Naive thymus-derived CD4-positive, alpha-beta T cell (primary cell): ENCODE measurements at places on chromosomes 1 and 21. TPM values are rescaled to one million over a fixed set of nuclear protein-coding genes. Genes with fewer than 3 reads are reported as not detected.

DNA sequence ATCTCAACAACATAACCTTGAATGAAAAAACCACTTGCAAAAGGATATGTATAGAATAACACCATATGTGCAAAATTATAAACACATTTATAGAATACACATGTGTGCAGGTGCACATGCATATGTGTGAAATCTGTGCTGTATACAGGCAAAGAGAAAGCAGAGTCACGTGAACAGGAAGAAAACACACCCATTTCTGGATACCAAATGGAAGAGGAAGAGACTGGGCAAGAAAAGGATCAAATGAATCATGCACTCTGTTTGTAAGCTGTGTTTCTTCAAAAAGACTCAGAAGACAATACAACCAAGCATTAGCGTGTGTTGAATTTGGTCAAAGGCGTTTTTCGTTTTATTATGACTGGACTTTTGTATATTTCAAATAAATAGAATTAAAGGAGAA, 111.3 kb upstream of the ERG start:
- H3K4me3 ChIP-seq = no peak overlapping the region
- no peak overlapping the region for H3K27ac ChIP-seq
- no peak for DNase-seq
- H3K4me1 ChIP-seq = no peaks in the 10 kb centered on the region

C1orf226 gene
- total RNA-seq = not detected

NKAIN1 gene
- total RNA-seq = not detected

ANGPTL1 gene
- not detected for total RNA-seq

AKNAD1 gene
- total RNA-seq = not detected in 2 replicates

GRCh38 chr1:220318673-220319072, 46.4 kb upstream of the RAB3GAP2 start:
- H3K27me3 ChIP-seq = no peaks in the 10 kb centered on the region
- no peak overlapping the region for H3K27ac ChIP-seq
- H3K36me3 ChIP-seq = no peaks in the 10 kb centered on the region
- no peak for DNase-seq

DNA sequence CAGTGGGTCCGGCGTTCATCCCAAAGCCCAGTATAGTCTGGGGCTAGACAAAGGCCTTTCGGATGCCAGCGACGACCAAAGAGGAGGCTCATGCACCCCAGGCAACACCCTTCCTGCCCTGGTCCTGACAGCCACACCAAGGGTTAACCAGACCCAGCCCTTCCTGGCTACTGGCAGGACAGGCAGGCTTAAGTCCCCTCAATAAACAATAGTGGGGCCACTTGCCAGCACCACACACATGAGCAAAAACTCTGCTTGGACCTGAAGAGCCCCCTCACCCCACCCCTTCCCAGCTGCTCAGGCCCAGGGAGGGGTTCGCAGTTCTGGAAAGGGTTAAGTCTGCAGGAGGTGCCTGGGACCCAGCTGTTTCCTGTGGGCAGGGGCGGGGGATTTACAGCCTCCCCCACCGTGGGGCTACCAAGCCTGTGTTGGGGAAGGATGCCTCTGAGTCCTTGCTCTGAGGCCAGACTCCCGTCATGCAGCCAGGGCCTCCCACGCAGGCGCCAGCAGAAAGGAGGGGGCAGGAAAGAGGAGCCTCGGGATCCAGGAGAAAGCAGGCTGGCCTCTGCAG, 18.2 kb downstream of the PHLDA3 start:
- no peaks in the 10 kb centered on the region for H3K36me3 ChIP-seq
- H3K4me1 ChIP-seq = peaks cover 4% of the 10 kb centered on the region
- H3K27ac ChIP-seq = no peak overlapping the region
- no peak overlapping the region for H3K4me3 ChIP-seq
- no peaks in the 10 kb centered on the region for H3K27me3 ChIP-seq
- DNase-seq = no peak

GRCh38 chr1:56435434-56436262, 143.7 kb downstream of the PLPP3 start:
- H3K36me3 ChIP-seq = no peaks in the 10 kb centered on the region
- no peaks in the 10 kb centered on the region for H3K27me3 ChIP-seq
- no peak overlapping the region for H3K27ac ChIP-seq
- DNase-seq = no peak
- H3K4me1 ChIP-seq = no peaks in the 10 kb centered on the region

CNTN2 gene
- not detected for total RNA-seq

- no peaks in the 10 kb centered on the region for H3K27me3 ChIP-seq
- no peak for DNase-seq
- H3K4me1 ChIP-seq = no peaks in the 10 kb centered on the region
- no peaks in the 10 kb centered on the region for H3K36me3 ChIP-seq
- H3K4me3 ChIP-seq = no peak overlapping the region
These were observed 357.2 kb upstream of the DPYD start for GRCh38 chr1:98278055-98278454.

GRCh38 chr1:8219530-8219929, 98.4 kb upstream of the SLC45A1 start:
- DNase-seq = no peak
- H3K4me3 ChIP-seq = no peak overlapping the region
- H3K27ac ChIP-seq = no peak overlapping the region
- no peaks in the 10 kb centered on the region for H3K27me3 ChIP-seq

DNA sequence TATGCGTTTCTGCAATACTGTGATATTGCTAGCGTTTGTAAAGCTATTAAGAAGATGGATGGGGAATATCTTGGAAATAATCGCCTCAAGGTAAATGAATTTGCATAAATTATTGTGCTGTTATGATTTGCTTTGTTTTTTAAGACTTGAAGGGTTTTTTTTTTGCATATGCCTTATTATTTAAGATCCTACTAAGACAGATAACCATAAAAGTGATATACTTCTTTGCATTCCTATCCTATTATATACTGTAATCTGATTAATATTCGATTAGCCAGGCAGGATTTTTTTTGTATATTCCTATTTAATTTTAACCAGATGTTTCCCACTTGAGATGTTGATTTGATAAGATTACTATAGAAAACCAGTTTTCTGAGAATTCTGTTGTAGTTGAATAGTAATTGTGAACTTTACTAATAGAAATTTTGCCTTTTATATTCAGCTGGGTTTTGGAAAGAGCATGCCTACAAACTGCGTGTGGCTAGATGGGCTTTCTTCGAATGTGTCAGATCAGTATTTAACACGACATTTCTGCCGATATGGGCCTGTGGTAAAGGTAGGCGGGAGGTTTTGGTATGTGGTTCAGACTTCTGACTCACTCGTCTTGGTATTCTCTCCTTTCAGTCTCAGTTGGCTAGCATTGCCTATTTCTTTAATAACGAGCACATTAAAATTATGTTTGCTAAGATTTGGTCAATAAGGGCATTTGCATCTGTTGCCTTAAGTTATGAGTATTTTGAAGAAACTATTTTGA, 56.8 kb downstream of the ZBTB17 start:
- peaks cover 10% of the 10 kb centered on the region for H3K4me1 ChIP-seq
- peaks cover 16% of the 10 kb centered on the region for H3K36me3 ChIP-seq
- H3K27ac ChIP-seq = no peak overlapping the region
- no peak overlapping the region for H3K4me3 ChIP-seq
- H3K27me3 ChIP-seq = no peaks in the 10 kb centered on the region
- DNase-seq = no peak

ANKRD65 gene
- not detected for total RNA-seq

DNA sequence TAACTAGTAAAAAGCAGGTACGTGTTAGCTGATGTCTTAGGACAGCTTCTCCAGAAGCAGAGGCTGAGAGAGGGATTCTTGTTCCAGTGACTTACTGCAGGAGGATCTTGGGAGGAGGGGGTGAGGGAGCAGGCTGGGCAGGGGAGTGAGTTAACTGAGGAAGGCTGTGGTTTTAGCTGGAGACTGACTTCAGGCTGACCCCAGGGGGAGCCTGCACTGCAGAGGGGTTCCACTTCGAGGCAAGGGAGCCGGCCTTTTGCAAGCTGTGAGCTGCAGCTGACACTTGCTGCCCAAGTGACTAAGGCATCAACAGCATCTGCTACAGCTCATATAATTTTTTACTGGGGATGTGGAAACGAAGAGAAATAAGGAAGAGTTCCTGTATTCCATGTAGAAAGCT, 50.4 kb upstream of the SOD1 start:
- no peak overlapping the region for H3K27ac ChIP-seq
- no peak for DNase-seq

GRCh38 chr1:170436928-170437327, 95.0 kb upstream of the GORAB start:
- H3K27ac ChIP-seq = no peak overlapping the region
- H3K27me3 ChIP-seq = no peaks in the 10 kb centered on the region
- no peaks in the 10 kb centered on the region for H3K4me1 ChIP-seq

DNA sequence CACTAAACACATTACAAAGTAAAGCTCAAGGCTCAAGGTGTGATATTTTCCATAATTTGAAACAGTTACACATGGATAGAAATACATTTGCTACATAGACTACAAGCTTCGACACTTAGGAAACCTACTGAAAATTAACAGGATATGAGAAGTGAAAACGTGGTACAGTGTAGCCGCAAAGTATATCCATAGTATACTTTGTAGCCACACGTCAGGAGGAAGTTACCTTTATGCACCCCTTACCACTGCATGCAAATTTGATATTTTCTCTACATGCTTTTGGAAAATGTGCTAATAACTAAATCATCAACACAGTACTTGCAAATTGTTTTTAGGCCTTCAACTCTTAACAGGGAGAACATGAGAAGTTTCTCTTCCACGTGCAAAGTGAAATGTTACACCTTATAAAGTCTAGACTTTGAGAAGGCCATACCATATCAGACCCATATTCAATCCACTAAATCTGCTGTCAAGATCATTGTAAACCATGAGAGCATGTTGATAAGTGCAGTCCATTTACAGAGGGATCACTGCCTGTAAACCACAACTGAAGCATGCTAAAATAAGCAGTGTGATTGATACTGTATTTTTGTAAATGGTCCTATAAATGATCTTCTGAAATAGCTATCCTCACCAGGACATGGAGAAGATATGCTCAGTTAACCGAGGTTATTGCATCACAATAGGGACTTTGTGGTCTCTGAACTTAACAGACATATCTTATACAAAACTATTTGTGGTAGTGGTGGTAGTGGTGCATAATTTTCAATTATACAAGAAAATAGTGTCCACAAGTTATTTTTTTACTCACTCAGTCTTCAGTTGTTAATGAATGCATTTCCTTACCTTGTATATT, 64.7 kb downstream of the VAV3 start:
- no peak overlapping the region for H3K27ac ChIP-seq
- no peaks in the 10 kb centered on the region for H3K27me3 ChIP-seq
- no peak overlapping the region for H3K4me3 ChIP-seq
- H3K4me1 ChIP-seq = peaks cover 8% of the 10 kb centered on the region

LENEP gene
- not detected for total RNA-seq

COL11A1 gene
- not detected for total RNA-seq

DNA sequence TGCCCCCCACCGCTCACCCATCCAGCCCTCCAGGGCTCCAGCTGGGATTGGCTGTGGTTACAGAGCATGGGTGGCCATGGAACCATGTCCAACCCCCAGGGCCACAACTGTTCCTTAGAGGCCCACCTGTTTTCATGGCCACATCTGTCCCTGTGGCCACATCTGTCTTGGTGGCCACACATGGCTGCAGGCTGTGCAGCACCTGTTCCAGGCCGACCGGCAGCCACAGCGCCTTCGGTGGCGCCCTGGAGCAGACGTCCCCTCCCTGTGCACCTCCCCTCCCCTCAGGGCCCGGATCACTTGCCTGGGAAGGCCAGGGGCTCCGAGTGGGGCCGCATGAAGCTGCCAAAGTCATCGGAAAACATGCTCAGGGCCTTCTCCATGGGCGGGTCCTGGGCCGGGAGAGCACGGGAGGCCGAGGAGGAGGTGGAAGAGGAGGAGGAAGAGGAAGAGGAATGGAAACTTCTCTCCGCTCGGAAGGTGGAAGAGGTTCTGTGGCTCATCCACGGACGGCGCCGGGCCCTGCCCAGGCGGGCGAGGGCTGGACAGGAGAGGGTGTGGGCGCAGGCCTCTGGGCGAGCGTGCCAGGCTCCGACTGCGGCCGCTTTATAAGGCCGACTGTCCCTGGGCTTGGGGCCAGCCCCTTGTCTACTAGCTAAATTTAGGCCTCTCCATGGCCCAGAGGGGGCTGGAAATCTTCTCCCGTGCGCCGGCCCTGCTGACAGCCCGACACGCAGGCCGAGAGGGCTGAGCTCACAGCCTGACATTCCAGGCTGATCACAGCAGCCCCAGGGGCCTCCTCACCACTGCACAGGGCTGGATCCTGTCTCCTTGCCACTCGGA, at the start of gene HSPB7:
Gene HSPB7 (minus strand): TSS at position 583 of the 843 bp plus-strand sequence. CDS start 80 bp downstream, at position 503.
- no peaks in the 10 kb centered on the region for H3K27me3 ChIP-seq
- H3K27ac ChIP-seq = no peak within 1 kb of the TSS
- no peak within 1 kb of the TSS for H3K4me3 ChIP-seq
- no peak for DNase-seq
- H3K4me1 ChIP-seq = no peaks in the 10 kb centered on the region

DNA sequence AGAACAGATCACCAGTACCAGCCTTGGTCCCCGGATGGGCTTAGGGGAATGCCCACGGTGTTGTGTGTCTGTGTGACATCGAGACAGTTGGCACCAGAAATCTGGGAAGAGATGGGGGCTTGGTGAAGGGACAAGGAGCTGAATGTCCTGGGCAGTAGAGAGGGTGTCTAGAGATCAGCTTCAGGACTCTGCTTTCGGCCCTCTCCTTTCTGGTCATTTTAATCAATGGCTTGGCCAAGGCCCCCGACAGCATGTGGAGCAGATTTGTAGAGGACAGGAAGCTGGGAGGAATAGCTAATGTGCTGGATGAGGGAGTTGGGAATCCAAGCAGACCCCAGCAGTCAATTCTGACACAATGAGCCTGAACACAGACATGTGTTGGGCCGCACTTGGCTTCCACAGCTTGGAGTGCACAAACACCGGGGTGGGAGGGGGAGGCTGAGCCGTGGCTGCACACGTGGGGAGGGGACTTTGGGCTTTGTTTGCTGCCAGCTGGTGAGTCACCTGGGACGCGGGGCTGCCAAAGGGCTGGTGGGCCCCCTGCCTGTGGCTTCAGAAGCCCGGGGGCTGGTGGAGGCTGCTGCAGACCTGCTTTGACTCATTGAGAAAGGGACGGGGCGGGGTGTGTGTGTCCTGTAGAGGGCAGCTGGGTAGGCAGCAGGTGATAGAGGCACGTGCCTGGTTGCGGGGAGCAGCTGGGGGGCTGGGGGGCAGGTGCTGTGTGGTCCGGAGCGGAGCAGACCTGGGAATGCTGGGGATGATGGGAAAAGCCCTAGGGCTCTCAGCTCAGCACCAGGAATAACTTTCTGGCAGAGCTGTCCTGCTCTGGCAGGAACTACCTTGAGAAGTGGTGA, 20.9 kb downstream of the SLC1A7 start:
- H3K4me3 ChIP-seq = no peak overlapping the region
- no peak for DNase-seq
- H3K27ac ChIP-seq = no peak overlapping the region
- H3K36me3 ChIP-seq = no peaks in the 10 kb centered on the region
- H3K4me1 ChIP-seq = no peaks in the 10 kb centered on the region

SELENON gene
- total RNA-seq = 27.7 TPM

AMY1B gene
- total RNA-seq = not detected
